Aorta (tissue), 5 donors: ENCODE measurements at places on chromosomes 3 and 15.
A peak's percentile ranks its signal among the peaks of the same experiment; 100 is the strongest.

DNA sequence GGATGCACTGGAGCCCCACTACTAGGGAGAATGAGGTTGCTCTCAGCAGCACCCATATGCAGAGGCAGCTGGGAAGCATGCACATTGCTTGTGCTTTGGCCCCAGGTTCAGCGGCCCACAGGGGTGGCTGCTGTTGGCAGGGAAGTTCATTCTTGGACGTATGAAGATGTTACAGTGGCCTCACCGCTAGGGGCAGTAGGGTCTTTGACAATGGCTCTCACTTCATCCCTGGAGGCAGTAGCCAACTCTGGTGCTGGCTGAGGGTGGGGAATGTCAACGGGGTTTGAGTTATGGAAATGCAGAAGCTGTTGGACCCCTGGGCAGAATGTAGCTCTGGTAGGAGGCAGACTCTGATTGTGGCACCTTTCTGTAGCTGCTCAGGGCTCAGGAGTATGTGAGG, 279.9 kb downstream of the SCAPER start:
- DNase-seq, result no peak

DNA sequence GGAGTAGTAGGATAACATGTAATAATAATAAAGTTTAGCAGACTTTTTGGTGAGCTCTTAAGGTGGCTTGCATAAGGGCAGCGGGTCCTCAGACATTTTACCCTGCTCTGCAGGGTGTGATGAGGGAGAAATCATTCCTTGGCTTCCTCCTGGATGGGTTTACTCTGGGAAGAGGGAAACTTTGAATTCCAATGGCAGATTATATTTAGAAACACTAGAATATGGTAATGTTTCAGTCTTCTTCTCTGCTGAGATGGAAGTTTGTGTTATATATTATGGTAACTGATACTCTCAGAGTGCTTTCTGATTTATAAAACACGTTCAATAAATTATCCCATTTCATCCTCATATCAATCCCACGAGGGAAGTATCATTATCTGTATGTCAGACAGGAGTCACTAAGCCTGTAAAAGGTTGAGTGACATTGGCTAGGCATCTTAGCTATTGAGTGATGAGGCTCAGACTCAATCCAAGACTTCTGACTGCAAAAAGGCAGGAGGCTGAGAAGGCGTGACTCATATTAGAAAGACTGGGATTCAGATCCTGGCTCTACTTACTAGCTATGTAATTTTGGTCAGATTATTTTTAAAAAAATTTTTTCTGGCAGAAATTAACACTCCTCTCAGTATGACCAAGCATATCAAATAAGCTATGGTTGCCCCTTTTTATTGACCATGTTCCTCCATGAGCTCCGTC, 19.3 kb downstream of the PDIA5 start:
- no peak for DNase-seq

GRCh38 chr3:63863150-63864007, at the start of the genes ATXN7 and THOC7:
TSS of gene ATXN7 (plus strand) at chr3:63863867. CDS start at chr3:63912599, 48,732 bp downstream.
TSS of gene THOC7 (minus strand) at chr3:63863805. CDS start at chr3:63863790, 15 bp downstream.
- peak; percentile 78 for DNase-seq

GRCh38 chr3:40899286-40899712, 300.0 kb upstream of the CTNNB1 start:
- no peak for DNase-seq

- no peak for DNase-seq
Observed at GRCh38 chr3:100523050-100523760, 30.8 kb downstream of the TMEM45A start.

DNA sequence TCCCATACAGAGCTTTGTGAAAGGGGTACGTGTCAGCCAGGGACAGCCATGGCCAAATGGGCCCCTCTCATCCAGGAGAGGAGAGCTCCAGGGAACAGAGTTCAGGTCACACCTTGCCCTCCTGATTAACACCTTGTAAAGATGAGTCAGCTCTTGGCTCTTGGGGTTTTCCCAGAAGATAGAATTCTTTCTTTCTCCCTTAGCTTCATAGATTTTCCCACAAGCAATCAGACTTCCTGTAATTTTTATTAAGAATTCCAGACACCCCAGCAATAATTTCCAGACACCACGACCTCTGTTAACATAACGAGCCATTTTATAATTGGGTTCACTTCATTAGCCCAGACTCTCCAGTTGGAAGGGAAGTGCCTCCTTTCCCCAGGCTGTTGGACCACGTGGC, 86.4 kb downstream of the LRTM1 start:
- no peak for DNase-seq

DNA sequence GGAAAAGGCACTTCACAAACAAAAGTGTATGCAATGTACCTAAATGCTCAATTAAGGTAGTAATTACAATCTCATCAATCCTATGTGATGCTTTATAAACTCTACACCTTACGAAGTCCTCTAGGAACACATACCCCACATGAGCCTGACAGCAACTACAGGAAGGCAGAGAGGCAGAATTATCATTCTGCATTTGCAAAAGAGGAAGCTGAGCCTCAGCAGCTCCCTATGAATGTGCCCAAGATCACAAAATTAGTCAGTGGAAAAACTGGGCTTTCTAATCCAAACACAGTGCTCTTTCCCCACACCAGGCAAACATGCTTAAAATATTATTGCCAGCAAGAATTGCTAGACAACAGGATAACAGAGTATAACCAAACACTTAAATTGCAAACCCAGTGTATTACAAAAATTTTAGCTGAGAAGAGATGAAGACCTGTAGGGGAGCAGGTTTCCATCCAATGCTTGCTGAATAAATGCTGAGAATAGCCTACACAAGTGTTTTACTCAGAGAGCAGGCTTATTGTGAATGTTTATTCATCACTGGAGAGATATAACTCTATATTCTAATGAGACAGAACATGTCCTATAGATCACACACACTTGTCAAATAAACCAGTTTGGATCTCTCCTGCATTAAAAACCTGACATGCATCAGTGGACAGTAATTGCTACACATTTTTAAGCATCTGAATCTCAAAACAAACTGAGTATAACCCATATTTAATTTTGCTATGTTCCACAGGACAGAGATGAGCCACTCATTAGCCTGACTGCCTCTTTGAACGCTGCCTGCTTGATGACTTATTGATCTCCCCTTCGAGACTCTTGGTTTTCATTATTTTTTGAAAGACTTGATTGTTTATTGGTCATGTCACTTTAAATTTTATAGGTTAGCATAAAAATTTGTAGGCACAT, 62.2 kb downstream of the PLCH1 start:
- DNase-seq, result no peak

DNA sequence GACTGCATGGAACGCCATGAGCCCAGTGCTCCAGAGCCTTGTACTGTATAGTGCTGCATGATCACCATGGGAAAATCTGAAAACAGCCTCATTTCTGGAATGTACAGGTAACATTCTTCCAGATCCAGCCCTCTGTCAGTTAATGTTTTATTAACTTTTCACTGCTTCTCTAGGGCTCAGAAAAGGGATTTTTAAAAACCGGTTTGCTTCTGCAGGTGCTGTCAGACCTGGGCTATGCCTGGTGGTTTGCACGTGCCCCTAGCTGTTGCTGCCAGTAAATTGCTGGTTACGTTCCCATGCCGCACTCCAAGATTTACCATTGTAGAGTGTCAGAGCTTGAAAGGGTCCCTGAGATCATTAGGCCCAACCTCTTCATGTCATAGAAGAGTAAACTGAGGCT, 9.0 kb downstream of the SNAPC5 start:
- no peak for DNase-seq

GRCh38 chr15:101276501-101277037, 716 bp downstream of the SELENOS start:
- DNase-seq, result no peak

- no peak for DNase-seq
Observed at GRCh38 chr15:73295630-73296286, 73.0 kb downstream of the HCN4 start.

DNA sequence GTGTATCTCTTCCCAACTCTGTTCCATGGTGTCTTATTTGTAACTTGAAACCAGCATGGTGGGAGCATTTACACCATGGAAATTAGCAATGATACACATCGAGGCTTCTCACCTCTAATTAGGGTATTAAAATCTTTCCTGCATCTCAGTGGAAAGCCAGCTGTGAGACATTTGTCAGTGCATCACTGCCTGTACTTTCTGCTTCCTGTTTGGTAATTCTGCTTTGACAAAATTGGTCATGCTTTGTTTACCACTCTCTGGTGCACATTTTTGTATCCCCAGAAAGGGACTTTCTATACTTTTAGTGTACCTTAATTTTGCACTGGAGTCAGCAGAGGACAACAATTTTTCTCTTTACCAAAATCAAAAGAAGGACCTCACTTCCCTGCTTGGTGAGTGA, 402.1 kb downstream of the PDCD6IP start:
- no peak for DNase-seq

DNA sequence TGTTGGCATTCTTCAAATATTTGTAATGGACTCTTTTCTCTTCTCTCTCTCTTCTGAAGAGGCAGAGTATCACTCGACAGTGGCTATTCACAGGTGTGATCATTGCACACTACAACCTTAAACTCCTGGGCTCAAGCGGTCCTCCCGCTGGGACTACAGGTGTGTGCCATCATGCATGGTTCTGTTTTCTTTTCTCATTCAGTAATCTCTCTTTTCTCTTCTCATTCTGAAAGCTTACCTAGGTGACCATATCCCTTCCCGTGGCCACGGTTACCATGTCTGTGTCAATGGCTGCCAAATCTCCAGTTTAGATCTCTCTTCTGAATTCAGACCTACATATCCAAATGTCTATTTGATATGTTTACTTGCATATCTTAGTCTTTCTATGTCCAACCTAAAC, 96.3 kb downstream of the SOX2 start:
- DNase-seq, result no peak
